Hippocampal formation (tissue), 2 donors: ENCODE measurements at places on chromosomes 16 and 17.

- DNase-seq = no peak
Observed at GRCh38 chr17:18910326-18910725, 41.6 kb upstream of the SLC5A10 start.

GRCh38 chr17:79548116-79548515 lies 62.7 kb downstream of the RBFOX3 start:
- DNase-seq = no peak

- no peak for DNase-seq
Observed at GRCh38 chr17:48663134-48663924, 37.2 kb upstream of the HOXB9 start.

DNA sequence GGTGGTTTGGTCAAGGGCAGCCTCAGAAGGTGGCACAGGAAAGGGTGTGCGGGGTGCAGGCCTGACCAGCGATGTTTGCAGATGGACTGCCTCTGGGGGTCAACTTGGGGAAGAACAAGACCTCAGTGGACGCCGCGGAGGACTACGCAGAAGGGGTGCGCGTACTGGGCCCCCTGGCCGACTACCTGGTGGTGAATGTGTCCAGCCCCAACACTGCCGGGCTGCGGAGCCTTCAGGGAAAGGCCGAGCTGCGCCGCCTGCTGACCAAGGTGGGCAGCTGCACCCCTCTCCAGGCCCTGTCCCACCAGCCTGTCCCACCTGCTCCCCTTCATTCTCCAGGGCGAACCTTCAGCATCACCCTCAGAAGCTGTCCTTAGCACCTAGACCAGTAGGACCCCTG lies 12.5 kb downstream of the DHODH start:
- no peak for DNase-seq

GRCh38 chr17:44120851-44121605 lies 2.4 kb downstream of the HDAC5 start:
- DNase-seq = no peak

- no peak for DNase-seq
Observed at GRCh38 chr17:80531400-80531799, 13.2 kb upstream of the RPTOR start.

- DNase-seq = no peak
Observed at GRCh38 chr16:84449156-84450140, 55.0 kb downstream of the MEAK7 start.

DNA sequence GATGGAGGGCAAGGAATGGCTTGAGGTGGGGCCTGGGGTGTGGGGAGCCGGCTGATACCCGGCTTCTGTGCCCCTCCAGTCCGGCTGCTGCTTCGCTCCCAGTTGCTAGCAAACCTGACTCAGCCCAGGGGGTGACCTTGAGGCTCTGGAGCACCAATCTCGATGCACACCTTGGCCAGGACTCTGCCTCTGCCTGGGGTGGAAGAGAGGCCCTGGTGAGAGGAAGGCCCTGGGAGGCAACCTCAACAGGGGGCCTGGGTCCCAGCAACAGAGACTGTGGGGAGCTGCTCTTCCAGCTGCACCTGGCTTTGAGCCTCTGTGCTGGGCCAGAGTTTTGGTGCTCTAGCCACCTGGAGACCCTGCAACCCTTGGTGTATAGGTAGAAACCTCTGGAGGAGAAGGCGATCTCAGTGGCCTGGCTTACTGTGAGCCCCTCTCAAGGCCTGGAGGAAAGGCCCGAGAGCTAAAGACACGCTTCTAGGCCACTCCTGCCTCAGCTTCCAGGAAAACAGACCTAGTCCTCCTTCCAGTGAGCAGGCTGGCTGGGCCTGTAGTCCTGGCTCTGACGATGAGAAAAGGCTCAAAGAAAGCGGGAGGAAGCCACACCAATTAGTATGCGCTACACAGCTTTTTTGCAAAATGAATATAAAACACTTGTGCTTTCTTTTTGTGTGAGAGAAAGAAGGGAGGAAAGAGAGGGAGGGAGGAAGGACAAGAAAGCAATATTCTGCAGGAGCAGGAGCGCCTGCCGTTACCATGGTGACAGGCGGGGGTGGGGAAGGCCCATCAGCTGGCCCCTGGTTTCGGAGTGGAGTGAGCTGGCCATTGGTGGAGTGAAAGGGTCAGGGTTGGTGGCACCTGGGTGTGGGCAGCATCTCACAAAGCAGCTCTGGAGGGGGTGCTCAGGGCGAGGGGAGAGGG lies 51.0 kb downstream of the VAC14 start:
- peak; percentile 31 for DNase-seq

- DNase-seq = no peak
Observed at GRCh38 chr17:73359352-73359751, 47.6 kb upstream of the CDC42EP4 start.

DNA sequence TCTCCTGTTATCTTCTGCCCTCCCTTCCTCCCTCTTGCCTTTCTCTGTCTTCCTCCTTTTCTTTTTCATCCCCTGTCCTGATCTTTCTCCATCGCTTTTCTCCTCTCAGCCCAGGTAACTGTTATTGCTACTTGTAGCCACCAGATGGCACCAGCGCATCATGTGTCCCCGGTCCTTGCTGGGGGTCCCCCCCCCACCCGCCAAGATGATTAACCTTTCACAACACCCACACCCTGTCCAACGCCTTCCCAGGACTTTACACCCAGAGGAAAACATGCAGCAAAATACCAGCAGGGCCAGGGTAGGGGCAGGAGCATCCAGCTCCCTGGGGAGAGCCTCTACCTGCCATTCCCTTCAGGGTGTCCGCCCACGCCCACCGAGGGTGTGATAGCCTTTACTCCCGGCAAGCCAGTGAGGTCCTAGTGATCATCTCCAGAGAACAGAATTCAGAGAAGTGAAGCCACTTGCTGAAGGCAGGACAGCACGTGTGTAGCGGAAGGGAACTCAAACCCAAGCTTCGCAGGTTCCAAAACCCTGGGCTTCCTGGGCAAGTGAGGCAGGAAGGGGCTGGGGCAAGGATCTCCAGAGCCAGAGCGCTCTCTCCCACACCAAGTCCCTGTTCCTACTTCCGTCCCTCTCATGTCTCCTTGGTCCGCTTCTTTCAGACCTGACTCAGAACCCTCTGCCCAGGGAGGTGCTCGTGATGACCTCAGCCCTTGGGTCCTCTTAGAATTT lies 13.4 kb upstream of the TAC4 start:
- DNase-seq = peak; percentile 23

- DNase-seq = no peak
Observed at GRCh38 chr16:19853132-19853741, 31.4 kb downstream of the GPRC5B start.

DNA sequence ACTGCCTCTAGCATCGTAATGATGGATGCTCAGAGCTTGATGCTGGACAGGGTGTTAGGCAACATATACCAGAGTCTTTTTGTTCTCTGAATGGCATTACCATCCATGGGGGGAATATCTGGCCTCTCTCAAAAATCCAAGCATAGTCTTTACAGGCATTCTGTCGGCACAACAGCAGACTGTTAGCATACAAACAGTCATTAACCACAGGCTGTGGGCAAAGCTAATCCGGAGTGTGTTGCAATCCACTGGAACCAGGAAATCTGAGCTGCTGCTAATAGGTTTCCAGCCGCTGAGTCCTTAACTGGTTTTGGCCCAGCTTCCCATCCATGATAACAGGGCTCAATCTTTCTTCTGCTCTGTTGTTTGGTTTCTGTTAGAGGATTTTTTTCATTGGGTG lies 371.9 kb downstream of the HS3ST3B1 start:
- no peak for DNase-seq

- DNase-seq = no peak
Observed at GRCh38 chr16:85258166-85258565, 145.9 kb upstream of the CIBAR2 start.

GRCh38 chr16:49799172-49799571 lies 56.7 kb downstream of the ZNF423 start:
- no peak for DNase-seq

- DNase-seq = no peak
Observed at GRCh38 chr16:81483064-81483969, 38.7 kb downstream of the CMIP start.

GRCh38 chr17:2087597-2088211 lies 32.8 kb downstream of the HIC1 start:
- no peak for DNase-seq

DNA sequence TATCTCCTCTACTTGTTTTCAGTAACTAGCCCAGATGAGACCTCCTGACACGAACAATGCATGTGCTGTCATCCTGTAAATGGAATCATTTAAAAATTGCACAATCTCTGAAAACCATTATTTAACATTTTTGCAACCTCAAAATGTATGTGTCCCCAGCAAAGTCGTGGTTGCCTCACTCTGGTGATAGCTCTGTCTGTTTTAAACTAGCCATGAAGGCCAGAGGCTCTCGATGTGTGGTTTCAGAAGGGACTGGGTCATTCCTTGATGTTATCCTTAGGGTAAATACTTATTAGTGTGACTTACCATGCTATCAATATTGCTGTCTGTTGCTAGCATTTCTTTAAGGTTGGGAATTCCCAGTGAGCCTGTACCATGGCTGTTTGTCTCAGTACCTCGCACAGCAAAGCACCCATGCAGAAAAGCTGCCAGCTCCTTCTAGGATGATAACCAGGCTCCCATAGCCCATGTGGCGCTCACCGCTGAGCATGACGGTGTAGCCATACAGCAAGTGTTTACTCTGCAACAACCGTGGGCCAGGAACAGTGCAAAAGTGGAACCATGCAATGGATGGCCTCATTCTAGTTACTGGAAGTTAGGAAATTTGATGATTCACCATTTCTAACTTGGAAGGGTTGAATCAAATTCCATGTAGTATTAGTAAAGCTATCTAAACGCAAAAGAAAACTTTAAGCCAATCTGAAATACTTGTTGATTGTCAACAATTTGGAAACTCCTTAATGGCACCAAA lies 2.9 kb upstream of the PGS1 start:
- no peak for DNase-seq

- DNase-seq = no peak
Observed at GRCh38 chr17:50162466-50163254, 3.1 kb upstream of the SGCA start.

DNA sequence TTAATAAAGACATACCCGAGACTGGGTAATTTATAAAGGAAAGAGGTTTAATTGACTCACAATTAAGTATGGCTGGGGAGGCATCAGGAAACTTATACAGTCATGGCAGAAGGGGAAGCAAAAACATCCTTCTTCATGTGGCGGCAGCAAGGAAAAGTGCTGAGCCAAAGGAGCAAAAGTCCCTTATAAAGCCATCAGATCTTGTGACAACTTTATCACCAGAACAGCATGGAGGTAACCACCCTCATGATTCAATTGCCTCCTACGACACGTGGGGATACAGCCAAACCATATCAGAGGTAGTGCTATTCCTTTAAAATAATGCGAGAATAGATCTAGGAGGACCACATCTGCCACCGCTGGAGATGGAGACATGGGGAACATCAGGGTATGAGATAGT lies 9.0 kb downstream of the C16orf54 start:
- DNase-seq = no peak

DNA sequence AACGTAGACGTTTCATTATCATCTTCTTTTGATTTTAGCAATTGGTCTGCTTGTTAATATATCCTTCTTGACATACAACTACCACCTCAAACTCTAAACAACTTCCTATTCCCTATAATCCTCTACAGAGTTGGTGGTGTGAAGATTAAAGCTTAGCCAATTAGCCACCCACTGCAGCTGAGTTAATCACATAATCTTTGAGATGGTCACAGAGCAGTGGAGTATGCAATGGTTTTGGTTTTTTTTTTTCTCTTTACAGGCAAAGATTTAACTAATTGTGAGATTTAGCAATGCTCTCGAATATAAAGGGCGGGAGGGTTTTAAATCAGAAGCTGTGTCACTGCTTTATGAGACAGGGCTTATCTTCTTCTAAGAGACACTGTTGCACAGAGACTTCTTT lies 37.0 kb downstream of the STX8 start:
- no peak for DNase-seq

- no peak for DNase-seq
Observed at GRCh38 chr16:69031877-69032301, 73.6 kb upstream of the HAS3 start.

DNA sequence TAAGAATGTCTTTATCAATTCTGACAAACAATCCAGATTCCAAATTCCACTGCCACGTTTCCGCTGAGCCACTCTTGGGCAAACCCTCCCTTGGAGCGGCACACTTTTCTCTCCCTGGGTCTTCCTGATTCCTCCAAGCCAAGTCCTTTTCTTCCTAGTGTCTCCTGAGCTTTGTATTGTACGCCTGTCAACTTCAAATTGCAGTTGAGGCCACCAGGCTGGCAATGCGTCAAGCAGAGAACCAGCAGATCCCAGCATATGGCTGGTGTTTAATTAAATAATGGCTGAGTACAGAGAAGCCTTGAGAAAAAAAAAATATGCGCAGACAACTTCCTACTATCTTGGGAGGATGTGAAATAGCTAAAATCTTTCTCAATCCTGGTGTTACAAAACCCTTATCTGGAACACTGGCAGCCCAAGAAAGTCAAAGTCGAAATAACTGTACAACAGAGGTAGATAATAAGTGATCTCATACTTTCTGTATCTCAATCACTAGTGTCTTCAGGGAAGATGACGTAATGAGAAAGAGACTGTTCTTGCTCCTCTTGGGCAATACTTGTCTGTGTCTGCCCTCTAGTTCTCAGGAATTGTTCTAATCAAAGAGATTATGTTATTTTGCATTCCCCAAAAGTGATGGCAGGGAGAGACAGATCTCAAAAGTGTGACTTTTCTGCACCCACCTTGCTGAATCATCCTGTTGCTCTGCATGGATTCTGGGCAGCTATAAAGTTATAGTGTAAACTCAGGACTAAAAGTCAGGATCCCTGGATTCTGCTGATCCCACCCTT lies 15.0 kb downstream of the SMIM36 start:
- no peak for DNase-seq

- peak; percentile 19 for DNase-seq
Observed at GRCh38 chr16:89167425-89167941, 4.1 kb upstream of the CDH15 start.

DNA sequence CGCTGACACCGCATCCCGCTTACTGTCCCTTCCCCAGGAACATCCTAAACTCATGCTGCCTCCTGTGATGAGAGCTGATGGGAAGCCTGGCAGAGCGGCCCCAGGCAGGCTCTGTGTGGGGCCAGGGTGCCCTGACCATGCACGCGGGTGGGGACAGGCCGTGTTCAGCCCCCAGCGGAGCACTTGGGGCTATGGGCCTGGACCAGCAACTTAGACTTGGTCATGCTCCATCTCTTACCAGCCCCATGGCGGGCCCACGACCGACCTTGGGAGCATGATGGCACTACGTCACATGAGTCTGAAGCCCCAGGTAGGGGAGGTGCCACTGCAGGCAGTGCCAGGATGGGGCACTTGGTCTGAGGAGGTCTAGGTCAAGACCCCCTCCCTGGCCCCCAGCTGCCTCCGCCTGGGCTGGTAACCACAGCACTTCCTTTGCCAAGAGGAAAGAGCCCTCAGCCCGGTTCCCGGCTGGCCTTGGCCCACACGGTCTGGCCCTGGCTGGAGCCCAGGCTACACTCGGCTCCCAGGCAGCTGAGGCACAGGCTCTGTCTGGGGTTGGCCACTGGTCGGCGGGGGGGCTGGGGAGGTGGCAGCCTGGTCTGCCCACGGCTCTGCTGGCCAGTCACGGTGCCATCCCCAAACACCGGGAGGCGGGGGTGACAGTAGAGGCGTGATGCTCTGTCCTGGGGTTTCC lies 25.7 kb downstream of the BAHCC1 start:
- peak; percentile 60 for DNase-seq
